Lower leg skin (tissue), 4 donors: ENCODE measurements at places on chromosomes 7 and 10.

- no peak for DNase-seq
Observed at GRCh38 chr7:115224922-115225321, 303.0 kb downstream of the MDFIC start.

- DNase-seq: no peak
Observed at GRCh38 chr10:123896246-123896927, 4.8 kb upstream of the CPXM2 start.

- DNase-seq: no peak
Observed at GRCh38 chr7:103686064-103686463, 240.1 kb upstream of the SLC26A5 start.

DNA sequence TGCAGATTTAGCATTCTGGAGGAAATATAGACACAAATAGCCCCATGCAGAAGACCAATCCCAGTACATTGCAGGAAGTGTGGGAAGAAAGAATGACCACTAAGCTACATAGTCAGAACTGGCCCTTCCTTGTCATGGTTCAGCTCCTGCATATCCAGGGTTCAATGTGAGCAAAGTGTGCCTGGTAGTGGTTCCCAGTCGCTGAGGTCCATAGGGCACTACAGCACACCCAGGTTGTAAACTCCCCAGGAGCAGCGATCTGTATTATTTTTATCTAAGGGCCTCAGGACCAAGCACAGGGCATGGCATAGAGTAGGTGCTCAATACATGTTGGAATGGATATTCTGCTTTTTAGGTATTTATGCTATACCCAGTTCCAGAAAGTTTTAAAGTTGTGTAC is 114.4 kb downstream of the RTKN2 start:
- no peak for DNase-seq

DNA sequence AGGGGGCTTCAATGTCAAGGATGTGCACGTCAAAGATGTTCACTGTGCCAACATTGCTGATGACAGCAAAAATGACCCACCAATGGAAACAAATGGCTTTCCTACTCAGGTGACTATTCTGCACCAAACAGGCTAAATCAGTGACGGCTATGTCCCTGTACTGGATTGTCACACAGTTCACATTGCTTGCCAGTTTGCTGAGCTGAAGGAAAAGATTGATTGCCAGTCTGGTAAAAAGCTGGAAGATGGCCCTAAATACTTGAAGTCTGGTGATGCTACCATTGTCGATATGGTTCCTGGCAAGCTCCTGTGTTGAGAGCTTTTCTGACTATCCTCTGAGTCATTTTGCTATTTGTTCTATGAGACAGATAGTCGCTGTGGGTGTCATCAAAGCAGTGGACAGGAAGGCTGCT is 202.2 kb upstream of the ETV1 start:
- DNase-seq: no peak

- no peak for DNase-seq
Observed at GRCh38 chr7:105773030-105773460, 103.4 kb downstream of the ATXN7L1 start.

DNA sequence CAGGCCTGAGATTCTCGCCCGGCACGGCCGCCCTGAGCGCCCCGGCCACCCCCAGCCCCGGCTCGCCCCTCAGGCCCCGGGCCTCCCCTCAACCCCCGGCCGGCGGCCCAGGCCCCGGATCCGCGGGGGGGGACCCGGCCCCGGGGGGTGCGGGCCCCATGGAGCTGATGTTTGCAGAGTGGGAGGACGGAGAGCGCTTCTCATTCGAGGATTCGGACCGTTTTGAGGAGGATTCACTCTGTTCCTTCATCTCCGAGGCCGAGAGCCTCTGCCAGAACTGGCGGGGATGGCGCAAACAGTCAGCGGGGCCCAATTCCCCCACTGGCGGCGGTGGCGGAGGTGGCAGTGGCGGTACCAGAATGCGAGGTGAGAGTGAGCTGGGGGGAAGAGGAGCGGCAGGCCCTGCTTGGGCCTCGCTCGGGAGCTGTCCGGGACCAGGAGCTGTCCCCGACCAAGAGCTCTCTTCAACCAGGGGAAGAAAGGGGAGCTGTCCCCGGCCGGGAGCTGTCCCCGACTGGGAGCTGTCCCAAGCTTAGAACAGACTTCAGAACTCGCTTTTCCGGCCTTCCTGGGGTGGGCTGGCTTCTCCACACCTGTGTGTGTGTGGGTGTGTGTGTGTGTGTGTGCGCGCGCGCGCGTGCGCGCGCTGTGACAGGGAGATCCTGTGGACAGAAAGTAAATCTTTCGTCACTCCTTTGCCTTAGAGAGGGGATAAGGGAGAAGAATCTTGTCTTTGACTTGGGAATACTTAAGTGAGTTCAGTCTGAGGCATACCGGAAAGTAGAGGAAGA is 510 bp downstream of the ZSWIM8 start:
- DNase-seq: no peak

DNA sequence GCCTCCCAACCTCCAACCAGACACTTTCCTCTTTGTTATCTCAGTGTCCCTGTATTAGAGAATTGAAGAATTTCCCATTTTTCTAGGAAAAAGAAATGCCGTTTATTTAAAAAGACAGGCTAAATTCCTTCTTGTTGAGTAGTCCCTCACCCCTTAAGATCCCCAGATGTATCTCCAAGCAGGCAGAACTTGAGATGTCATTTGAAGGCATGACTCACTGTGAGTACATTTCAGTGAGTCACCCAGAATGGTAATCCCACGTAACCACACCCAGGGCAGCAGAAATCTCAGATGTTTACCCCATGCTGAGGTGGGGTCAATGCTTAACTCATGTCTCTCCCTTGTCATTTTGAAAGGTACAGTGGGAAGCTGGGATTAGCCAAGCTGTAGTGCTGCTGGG is 4.4 kb downstream of the ZNF655 start:
- peak; percentile 59 for DNase-seq

DNA sequence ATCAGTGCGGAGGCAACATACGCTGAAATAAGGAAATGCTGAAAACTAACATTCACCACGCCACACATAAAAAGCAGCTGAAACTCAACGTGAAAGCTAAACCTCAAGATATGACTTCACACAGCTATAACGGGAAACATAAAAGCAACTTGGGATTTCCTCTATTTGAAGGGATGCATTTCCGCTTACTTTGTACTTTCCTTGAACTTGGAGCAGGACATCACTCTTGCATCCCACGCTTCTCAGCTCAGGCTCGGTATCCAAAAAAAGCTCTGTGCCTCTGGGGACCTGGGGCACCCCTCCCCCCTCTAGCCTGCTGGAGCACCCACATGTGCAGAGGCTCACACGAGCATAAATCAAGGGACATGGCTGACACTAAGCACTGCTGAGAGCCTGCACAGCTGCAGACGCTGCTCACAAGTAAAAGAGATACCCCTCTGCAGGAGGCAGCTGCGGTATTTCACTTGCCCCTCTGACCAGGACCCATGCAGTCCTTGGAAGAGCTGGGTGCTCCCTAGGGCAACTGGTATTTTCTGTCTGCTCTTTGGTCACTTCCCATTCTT is 34.2 kb downstream of the PARD3 start:
- no peak for DNase-seq

DNA sequence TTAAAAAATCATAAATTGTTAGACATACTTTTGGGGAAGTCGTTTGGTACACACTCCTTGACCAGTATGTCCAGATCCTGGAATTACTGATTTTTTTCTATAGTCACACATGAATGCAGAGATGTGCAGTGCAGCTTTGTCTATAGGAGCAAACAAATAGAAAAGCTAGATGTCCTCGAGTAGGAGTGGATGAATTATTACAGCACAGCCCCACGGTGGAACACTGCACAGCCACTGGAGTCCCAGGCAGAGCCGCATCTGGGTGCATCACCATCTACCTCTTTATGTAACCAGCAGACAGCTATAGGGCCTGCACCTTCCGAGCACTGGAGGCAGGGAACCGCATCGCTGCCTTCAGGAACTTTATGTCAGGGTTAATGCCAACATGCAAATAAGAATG is 17.0 kb upstream of the RET start:
- DNase-seq: no peak

GRCh38 chr7:67462781-67463191 is 466.2 kb downstream of the TYW1 start:
- no peak for DNase-seq

- no peak for DNase-seq
Observed at GRCh38 chr10:28721318-28721951, 44.1 kb downstream of the BAMBI start.

- no peak for DNase-seq
Observed at GRCh38 chr10:127715782-127716378, 21.1 kb upstream of the FOXI2 start.

DNA sequence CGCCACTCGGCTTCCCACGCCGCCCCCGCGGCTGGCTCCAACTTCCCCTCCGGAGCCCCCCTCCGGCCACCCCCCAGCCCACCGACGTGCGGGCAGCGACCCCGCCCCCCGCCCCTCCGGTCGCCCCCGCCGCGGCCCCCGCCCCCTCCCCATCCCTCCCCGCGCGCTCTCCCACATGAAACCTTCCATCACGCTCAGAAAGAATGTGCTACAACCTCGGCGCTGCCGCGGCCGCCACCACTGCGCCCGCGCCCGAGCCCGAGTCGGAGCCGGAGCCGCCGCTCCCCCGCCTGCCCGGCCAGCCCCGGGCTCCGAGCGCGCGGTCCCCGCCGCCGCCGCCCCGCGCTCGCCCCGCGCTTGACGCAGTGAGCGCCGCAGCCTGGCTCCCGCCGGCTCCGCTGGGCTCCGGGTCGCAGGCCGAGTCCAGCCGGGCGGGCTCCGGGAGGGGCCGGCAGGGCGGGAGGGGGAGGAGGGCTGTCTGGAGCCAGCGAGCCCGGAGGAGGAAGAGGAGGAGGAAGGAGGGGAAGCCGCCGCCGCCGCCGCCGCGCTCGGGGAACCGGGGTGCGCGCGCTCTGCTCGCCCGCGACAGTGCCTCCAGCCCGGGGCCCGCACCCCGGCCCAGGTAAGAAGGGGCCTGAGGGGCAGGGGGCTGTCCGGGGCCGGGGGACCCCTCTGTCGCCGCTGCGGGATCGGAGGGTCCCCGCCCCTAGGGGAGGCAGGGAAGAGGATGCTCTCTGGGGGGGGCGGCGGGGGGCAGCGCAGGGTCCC is 4.3 kb upstream of the ELFN1 start:
- DNase-seq: no peak

- DNase-seq: peak; percentile 66
Observed at GRCh38 chr10:119233821-119234220, 26.4 kb downstream of the GRK5 start.

- DNase-seq: no peak
Observed at GRCh38 chr7:93957767-93958166, 36.2 kb downstream of the GNG11 start.

- no peak for DNase-seq
Observed at GRCh38 chr10:110268442-110268841, 36.3 kb downstream of the SMNDC1 start.

GRCh38 chr10:62079885-62080559 is 178.5 kb downstream of the ARID5B start:
- DNase-seq: no peak

DNA sequence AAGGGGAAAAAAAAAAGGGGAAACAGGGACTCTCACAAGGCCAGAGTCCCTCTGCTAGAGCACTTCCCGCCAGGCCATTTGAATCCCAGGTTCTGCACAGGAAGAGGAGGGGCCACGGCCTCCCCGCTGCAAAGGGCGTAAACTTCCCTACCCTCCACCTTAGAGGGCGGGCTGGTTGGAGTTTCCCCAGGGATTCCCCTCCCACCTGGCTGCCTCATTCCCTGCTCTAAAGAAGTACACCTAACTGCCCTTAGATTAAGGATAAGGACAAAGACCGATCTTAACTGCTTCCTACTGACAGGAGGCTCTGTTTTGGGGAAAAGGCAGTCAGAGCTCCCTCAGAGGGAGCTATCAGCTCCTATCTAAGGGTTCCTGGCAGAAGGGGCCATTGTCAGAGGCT is 102.0 kb upstream of the ARMC3 start:
- DNase-seq: no peak

- DNase-seq: no peak
Observed at GRCh38 chr7:8357536-8357935, 75.9 kb upstream of the NXPH1 start.

- DNase-seq: no peak
Observed at GRCh38 chr10:28595613-28596012, 62.7 kb downstream of the WAC start.

DNA sequence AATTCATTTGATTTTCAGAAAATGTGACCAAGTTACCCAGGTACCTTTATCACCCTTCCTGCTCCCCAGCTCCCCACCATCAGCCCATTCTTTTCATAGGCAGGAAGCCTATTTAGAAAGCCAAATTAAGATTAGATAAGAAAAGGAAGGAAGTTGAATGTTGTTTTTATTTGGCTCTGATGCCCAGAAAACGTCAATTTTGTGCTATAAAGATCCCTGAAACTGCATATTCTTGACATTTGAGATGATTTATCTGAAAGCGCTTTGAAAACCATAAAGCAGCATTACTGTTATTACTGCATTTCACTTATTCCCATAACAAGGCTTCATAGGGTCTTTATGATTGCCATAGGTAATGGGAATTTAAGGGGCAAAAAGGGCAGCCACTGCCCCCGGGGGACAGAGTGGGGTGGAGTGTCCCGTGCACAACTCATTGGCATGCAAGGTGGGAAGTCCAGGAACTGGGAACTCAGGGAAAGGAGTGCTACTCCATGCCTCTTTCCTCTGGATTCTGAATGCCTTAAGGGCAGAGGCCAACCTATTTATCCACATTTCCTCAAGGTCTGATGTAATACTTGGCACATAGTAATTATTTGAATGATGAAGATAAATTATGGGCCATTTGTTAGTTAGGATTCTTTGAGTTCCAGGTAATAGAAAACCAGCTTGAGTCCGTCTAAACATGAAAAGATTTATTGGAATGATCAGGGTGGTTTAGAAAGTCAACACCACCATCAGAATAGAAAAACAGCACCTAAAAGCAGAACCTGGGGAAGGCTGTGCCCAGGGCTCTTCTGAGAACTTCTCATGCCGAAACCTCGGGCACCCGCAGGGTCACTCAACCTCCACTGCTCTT is 100.6 kb upstream of the ELMO1 start:
- no peak for DNase-seq

DNA sequence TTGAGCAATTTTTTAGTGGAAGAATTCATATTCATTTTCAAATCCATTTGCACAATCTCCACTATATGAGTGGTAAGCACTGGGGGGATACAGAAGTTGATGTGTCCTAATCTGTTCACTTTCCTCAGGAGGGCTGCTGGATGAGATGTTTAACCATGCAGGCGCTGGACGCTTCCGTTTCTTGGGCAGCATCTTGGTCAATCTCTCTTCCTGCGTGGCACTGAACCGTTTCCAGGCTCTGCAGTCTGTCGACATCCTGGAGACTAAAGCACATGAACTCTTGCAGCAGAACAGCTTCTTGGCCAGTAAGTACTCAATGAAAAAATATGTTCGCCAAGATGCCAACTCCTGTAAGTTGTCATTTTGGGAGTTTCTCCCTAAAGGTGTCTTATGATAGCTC is 179.3 kb downstream of the ABCA13 start:
- no peak for DNase-seq
